ENCODE measurements at places on chromosomes 4 and X.

DNA sequence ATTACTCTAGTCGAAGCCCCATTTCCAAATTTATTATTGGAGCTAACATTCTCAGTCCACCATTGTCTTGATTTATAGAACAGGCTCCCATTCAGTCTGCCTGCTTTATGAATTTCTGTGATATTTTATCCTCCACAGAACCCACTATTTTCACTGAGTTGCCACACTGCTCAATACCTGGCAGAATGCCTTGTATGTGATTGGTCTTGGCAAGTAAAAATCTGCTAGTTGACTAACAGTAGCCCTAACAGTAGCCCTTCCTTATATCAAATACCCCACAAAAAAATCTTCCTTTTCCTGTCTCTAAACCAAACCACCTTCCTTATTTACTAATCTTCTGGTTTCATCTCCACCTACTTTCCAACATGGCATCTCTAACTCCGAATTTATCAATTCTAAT, 82.6 kb downstream of the CHM start:
- DNase-seq = no peak

DNA sequence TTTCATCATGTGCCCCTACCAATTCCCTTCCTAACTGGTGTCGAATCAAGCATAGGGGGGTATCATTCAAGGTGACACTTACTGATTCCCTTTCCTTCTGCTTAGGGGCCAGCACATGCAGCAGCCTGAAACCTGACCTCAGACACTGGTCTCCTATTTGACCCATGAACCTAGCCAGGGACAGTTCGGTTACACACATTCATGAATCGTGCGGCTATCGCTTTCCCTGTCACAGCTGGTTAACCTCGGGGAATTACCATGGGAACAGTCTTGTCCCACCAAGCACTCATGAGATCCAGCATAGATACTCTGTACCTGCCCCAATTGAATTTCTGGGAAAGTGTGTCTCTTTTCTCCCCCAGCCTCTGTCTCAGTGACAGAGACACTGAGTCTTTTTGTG, 140.4 kb downstream of the ZNF674 start:
- DNase-seq = no peak

GRCh38 chr4:123073650-123074049, 151.3 kb upstream of the NUDT6 start:
- no peak for DNase-seq

- no peak for DNase-seq
Observed at GRCh38 chr4:141686146-141686775, 49.9 kb downstream of the IL15 start.

- no peak for DNase-seq
Observed at GRCh38 chr4:24557026-24558025, 27.0 kb downstream of the DHX15 start.

DNA sequence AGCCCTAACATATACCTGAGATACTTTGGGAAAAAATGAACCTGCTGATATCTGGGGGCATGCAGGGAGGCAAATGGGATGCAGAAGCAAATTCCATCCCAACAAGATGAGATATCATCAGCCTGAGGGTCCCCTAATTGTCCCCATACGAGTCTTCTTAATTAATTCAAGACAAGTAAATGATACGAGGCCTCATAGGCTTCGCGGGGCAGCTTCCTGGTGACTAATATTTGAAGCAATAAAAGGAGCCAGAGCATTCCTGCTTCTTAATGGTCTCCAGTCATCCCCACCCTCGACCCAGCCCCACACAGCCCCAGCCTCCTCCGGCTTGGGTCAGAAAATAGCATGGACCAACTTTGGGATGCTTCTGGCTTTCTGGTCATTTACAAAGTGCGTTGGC, 99.6 kb upstream of the MSX1 start:
- no peak for DNase-seq

- no peak for DNase-seq
Observed at GRCh38 chr4:110989125-110989524, 366.2 kb upstream of the PITX2 start.

DNA sequence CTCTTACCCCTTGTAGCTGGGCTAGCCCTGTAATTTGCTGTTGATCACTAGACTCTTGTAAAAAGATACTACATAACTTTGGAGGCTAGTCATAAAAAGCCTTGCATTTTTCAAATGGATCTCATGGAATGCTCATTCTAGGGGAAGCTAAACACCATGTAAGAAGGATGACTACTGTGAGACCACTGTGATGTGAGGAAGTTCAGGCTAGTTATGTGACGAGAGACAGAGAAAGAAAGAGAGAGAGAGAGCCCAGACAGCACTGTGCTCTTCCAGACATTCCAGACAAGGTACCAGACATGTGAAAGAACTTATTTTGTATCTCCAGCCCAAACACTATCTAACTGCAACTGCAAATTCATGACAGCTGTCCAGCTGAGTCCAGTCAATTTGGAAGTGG, 404.6 kb upstream of the PITX2 start:
- no peak for DNase-seq

DNA sequence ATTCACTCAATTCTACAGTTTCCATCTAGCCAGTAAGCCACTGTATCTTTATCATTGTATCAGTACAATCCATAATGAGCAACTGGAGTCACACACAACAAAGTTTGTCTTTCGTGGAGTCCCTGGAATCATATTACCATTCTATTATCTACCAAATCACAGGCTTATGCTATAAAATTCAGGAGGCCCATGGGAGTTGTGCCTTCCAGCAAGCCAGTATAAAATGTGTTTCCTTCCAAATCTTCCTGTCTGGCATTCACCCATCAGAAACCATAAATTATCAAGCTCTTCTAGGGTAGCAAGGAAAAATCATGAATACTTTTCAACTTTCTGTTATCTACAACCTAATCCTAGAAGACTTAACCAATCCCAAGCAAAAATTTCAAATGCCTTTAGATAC, 1383.3 kb upstream of the PCDH7 start:
- DNase-seq = no peak

GRCh38 chr4:39825090-39825489, 127.2 kb downstream of the UBE2K start:
- DNase-seq = no peak

DNA sequence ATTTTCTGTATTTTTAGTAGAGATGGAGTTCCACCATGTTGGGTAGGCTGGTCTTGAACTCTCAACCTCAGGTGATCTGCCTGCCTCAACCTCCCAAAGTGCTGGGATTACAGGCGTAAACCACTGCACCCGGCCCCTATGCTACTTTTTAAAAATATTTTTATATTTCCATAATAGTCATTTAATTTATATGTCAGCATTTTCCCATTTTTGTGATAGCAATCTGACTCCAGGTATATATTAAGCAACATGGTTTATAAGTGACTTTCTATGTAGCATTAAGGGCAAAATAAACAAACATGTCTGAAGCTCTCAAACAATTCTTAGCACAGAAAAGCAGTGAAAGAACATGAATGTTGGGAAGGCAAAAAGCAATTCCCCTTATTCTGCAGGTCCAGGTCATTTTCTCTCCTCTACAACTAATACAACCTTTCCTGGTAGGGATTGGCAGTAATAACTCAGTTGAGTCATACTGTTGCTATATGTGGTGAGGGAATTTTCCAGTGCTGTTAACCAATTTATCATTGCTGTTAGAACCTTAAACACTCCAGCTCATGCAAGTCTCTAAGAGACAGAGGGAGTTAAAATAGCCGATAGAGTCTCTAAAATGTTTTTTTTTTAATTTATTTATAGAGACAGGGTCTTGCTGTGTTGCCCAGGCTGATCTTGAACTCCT, 24.0 kb downstream of the SMIM14 start:
- no peak for DNase-seq

GRCh38 chr4:19944806-19945205, 306.9 kb upstream of the SLIT2 start:
- DNase-seq = no peak

DNA sequence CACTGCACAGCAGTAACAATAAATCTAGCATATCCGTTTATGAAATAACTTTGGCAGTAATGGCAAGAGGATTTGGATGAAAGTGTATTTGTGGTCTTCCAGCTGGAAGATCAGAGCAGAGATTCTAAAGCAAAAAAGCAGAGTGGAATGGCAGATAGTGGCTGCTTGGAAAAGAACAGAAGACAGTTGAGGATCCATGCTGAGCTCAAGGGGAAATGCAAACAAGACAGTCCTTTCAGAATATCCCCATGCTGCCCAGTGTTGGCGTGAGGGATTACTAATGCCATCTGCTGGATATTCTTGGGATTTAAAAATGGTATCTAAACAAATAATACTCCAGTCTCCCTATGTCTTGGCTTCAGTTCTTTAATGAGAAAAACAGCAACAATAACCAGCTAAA, 629.1 kb upstream of the ATOH1 start:
- DNase-seq = no peak

- DNase-seq = no peak
Observed at GRCh38 chr4:15920723-15921591, 17.6 kb downstream of the FGFBP1 start.

DNA sequence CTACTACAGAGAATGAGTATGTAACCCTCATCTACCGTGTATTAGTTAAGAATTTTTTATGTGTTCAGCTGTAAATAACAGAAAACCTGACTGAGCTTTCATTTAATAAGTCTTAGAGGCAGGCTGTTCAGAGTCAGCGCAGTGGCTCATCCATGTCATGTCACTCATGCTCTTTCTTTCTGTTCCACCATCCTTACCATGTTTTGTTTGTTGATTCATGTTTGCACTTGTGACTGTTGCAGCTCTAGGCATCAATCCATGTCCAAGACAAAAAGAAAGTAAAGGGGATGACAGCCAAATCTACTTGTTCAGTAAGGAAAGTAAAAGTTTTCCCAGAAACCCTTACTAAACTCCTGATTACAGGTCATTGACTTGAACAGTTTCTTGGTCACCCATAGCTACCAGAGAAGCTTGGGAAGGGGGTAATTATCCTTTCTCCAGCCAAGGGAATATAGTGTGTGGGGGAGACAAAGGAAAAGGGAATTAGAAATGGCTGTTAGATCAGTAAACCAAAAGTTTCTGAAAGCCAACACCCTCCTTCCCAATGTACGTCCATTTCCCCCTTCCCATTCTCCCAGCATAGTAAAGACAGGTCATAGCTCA, 9.0 kb downstream of the ART3 start:
- no peak for DNase-seq

GRCh38 chrX:75229774-75230173, 44.1 kb upstream of the UPRT start:
- DNase-seq = no peak

GRCh38 chr4:187125062-187125461, 401.4 kb upstream of the FAT1 start:
- DNase-seq = no peak

DNA sequence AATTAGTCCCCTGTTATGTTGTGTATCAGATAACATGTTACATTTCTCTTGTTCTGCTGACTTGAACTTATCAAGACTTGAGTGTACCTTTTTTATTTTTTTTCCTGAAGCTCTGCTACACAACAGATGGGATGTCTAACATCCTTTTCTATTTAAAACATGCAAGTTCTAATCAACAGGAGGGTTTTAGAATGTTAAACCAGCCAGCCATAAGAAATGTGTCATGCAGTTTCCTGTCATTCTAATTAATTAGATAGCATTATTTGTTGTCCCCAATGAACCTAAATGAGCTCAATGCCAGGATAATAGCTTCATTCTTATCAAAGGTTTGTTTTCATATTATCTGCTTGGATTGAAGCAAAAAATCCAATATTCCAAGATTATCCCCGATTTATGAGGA, 958.2 kb downstream of the PCDH7 start:
- DNase-seq = no peak

GRCh38 chrX:48470110-48470832, at the start of gene SLC38A5:
Gene SLC38A5, minus strand, starts transcription at chrX:48470260. Its CDS starts 2,336 bp downstream, at chrX:48467924.
- no peak for DNase-seq

GRCh38 chr4:102764901-102765300, 4.1 kb upstream of the MANBA start:
- no peak for DNase-seq

GRCh38 chr4:186920992-186921391, 197.3 kb upstream of the FAT1 start:
- no peak for DNase-seq

DNA sequence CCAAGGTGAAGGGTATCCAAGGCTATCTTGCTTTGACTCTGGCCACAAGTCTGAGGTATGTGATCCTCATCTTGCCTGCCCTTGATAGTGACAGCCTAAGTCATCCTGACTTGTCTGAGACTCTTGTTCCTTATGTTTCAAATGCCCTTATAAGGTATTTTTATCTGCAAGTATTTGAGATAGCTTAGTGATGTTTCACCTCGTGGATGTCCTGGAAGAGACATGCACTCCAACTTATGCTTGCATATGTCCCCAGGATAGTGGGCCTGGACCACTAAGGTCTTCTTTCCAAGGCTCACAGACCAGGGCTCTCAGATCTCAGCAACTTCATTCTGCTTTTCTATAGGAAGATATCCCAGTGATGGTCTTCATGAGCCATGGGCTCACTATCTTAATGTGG, 120.5 kb upstream of the WDR1 start:
- no peak for DNase-seq

GRCh38 chrX:45795546-45795945, 594.9 kb upstream of the DIPK2B start:
- no peak for DNase-seq

GRCh38 chrX:78133238-78133960, 6.1 kb downstream of the TAF9B start:
- no peak for DNase-seq

DNA sequence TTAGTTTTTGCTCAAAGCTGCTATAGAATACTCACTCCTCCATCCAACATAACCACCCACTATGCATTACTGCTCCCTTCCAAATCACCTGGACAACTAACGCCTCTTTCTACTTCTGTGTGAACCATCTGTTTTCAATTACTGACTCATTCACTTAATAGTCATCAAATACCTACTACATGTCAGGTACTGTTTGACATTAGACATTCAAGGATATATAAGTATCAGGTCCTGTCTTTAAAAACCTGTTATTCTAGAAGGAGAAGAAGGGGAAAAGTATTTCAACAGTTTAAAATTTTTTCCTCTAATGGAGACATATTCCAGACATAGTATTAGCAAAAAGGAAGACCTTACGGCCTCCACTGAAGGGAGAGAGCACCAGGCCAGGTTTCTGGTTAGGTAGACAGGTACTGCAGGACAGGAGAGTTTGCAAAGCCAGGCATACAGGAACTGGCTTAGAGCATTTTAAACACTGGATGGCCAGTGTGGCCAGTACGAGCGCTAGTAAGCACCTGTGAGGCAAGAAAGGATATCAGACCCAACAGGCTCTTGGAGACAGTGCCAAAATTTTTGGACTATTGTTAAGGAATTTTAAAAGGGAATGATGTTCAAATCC, 39.0 kb downstream of the SH3RF1 start:
- DNase-seq = no peak

DNA sequence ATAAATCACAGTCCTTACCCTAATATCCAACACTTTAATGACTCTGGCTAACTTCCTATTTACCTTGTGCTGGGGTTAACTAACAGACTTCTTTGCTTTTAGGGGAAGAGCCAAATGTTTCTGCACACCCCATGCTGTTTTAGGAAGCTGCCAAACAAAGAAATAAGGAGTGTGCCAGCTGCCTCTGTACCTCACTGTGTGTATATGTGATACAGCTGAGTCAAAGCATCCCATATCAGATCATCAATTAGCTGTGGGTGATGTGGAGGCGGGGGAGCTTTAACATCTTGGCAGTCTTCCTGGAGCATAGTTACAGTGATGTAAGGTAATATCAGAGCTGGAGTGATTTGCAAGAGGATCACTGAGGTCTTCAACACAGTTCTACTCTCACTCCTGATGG, 95.4 kb downstream of the COL25A1 start:
- no peak for DNase-seq

Data from GM19239 (cell line).